ENCODE measurements at places on chromosomes 3 and 15.

GRCh38 chr3:30708472-30708871 lies 102.1 kb downstream of the TGFBR2 start:
- DNase-seq, result no peak

- DNase-seq, result peak; percentile 43
Observed at GRCh38 chr3:71652781-71653413, 69.4 kb upstream of the FOXP1 start.

DNA sequence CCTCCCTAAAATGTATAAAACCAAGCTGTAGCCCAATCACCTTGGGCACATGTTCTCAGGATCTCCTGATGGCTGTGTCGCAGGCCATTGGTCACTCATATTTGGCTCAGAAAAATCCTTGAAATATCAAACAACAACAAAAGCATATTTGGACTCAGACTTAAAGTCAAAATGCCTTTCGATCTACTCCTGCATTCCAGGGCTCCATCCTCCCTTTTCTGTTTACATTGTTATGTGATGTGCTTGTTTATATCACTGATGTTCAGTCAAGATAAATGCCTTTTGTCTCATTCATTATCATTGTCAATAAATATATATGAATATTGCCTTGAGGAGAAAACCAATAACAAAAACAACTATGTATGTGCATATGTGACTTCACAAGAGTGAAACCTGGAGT lies 31.7 kb downstream of the HGD start:
- no peak for DNase-seq

- DNase-seq, result no peak
Observed at GRCh38 chr15:65942436-65942835, 73.1 kb downstream of the RAB11A start.

- DNase-seq, result no peak
Observed at GRCh38 chr3:66144568-66145407, 76.0 kb upstream of the SLC25A26 start.

- no peak for DNase-seq
Observed at GRCh38 chr15:63699101-63699785, 102.1 kb downstream of the FBXL22 start.

GRCh38 chr3:65706776-65707568 lies 331.7 kb downstream of the MAGI1 start:
- no peak for DNase-seq

GRCh38 chr15:25859838-25860645 lies 3.1 kb downstream of the ATP10A start:
- no peak for DNase-seq

GRCh38 chr3:96986241-96986640 lies 171.8 kb downstream of the EPHA6 start:
- no peak for DNase-seq

DNA sequence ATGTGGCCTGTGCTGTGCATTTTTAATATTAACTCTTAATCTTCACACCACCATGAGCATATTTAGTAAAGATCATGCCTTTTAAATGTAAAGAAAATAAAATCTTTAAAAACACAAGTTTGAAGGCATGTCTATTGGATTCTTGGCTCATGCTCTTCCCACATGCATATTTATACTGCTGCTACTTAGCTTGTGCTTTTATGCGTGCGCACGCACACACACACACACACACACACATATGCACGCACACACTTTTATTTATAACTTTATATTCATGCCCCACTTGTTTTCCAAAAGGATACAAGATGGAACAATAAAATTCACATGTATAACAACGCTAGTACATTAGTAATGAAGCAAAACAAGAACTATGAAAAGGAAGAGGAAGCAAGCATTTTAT lies 36.1 kb upstream of the ZPLD1 start:
- no peak for DNase-seq

GRCh38 chr3:181533811-181534210 lies 177.9 kb upstream of the SOX2 start:
- no peak for DNase-seq

GRCh38 chr3:128334766-128335165 lies 131.9 kb downstream of the DNAJB8 start:
- no peak for DNase-seq

GRCh38 chr15:31346367-31347066 lies 19.9 kb downstream of the KLF13 start:
- no peak for DNase-seq

DNA sequence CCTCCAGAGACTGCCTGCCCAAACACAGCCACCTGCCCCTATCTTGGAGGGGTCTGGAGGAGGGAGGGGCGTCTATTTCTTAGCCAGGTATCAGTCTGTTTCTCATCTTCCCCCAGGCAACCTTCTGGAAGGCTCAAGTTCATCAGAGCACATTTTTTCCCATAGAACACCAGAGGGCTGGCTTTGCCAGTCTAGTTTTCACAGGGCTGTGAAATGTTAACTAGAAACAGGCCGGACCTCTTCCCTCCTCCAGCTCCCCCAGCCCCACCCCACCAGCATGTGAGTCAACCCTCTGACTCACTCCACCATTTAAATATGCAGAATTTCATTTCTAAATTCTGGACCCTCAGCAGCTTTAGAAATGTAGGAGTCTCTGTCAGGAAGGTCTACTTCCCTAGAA lies 66.9 kb downstream of the SLCO2A1 start:
- DNase-seq, result no peak

DNA sequence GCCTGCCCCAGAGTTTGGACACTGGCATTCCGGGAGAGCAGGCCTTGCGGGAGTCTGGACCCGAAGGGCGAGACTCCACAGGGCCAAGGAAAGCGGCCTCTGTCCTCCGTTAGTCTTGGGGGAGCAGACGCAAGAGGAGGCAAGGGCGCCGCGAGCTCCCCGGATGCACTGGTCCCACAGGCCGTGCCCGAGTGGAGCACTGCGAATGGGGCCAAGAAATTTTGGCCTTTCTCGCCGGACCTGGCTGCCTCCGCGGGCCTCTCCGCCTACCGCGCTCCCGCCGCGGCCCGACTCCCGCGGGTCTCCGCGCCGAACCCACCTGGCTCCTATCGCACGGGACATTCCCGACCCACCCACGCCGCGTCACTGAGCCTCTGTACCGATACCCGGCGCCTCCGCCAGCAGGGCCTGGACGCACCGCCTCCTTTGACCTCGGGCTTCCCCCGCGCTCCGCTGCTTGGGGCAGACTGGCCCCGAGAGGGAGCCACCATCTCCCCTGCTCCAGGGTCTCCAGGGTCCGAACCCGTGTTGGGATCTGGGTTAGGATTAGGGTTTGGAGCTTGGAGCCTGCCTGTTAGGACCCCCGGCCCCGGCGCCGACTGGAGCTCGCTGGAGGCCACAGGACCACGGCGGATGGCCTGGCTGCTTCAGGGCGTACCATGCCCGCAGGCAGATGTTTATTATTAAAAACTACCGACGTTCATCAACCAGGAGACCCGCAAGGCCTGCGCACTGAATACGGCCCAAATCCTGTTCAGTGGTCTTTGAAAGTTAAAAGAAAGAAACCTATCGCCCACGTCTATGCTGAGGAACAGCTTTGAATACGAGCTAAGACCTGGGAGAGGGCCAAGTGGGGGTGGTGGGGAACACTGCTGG lies 11.7 kb downstream of the SHOX2 start:
- no peak for DNase-seq

- DNase-seq, result no peak
Observed at GRCh38 chr3:27219127-27219845, 149.9 kb downstream of the NEK10 start.

GRCh38 chr3:147554332-147554731 lies 145.2 kb downstream of the ZIC1 start:
- peak; percentile 19 for DNase-seq

DNA sequence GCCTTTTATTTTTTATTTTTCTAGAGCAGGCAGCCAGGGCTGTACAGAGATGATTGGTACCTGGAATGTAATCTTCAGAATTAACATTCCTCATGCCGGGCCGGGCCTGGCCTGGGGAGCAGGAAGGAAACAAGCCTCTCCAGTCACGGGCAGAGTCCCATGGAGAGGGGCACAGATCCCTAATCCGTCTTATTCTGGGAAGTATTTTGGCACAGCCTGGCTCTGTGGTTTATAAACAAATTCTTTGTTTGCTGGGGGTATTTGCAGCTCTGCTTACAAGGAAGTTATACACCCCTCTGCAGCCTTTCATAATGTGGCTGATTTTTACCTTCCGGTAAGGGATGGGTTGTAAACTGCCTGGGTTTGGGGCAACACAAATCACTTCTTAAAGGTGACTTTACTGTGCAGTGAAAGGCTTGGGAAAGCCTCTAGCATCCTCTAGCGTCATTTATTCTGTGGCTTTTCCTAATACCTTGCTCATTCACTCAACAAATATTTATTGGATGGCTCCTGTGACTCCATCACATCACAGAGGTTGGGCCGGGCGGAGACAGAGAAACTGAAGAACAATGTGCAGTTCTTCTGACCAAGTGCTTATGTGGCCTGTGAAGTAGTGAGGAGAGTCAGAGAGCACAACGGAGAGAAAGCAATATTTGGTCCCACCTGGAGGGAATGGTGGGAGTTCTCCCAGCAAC lies 2.7 kb downstream of the SLC6A20 start:
- no peak for DNase-seq

- DNase-seq, result no peak
Observed at GRCh38 chr15:49742381-49742780, 121.5 kb downstream of the DTWD1 start.

DNA sequence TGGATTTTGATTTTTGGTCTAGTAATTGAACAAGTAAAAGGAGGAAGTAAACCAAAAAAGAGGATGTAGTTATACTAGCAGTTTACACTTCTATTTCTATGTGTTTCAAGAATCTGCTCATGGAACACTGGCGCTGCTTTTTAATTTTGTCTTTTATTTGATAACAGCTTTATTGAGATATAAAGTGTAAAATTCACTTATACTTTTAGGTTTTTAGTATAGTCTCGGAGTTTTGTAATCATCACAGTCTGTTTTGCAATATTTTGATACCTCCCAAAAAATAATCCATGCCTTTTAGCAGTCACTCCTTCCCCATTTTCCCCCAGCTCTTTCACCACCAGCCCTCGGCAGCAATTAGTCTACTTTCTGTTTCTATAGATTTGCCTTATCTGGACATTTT lies 18.0 kb downstream of the UBE2E2 start:
- DNase-seq, result no peak

DNA sequence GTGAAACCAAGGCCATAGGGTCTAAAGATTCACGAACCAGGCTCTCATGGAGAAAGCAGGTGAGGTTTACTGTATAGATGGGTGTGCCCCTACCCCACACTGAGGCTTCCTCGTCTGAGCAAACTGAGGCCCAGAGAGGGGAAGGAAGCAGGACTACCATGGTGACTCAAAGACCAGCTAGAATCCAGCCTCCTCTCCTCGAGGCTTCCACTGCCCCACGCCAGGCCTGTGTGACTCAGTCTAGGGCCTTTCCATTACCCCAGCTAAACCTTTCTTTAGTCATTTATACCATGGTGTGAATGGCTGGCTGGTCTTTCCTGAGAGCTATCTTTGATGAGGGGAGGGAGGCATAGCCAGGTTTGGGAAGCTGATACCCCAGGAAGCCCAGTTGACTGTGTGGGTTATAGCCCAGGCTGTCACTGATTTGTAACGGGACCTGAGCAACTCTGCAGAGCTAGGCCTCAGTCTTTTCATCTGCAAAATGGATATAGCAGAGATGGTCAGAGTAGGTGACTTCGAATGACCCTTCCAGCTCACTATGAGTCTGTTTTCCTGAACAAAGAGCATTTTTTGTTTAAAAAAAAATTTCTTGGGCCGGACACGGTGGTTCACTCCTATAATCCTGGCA lies 3.0 kb upstream of the RHO start:
- DNase-seq, result no peak

- no peak for DNase-seq
Observed at GRCh38 chr3:69005071-69005790, 8.3 kb downstream of the EOGT start.

DNA sequence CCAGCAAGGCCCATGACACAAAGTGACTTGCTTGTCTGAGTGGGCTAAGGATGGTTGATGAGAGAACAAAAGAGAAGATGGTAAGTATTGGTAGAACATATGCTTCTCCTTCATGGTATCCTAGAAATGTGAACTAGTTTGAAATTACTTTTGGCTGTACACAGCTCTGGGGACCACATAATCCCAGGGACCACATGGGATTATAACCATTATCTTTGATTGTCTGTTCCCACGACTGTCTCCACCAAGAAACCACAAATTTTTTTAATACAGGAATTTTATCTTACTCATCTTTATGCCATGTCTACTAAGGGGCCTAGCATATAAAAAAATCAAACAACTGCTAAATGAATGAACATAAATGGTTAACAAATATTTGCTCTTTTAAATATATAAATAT lies 155.3 kb upstream of the PRICKLE2 start:
- DNase-seq, result no peak

DNA sequence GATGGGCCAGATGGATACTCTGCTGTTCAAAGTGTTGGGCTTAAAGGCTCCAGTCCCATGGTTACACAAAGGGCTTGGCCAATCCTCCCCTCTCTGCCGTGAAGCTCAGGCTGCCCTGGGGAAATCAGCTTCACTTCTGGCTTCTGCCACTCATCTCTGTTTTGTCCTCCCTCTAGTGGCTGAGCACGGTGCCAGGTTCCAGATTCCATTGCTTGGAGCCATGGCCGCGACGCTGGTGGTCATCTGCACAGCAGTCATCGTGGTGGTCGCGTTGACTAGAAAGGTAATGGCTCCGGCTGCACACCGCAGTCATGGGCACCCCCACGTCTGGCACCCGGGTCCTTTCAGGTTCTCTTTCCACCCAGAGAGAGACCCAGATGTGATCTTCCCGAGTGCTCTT lies 5.6 kb downstream of the TIGIT start:
- no peak for DNase-seq
